ENCODE measurements at places on chromosomes 6 and 20. TPM values are rescaled to one million over a fixed set of nuclear protein-coding genes. Genes with fewer than 3 reads are reported as not detected.

The HAO1 gene
- not detected for total RNA-seq

The OR12D3 gene
- total RNA-seq, result not detected

The RNF217 gene
- total RNA-seq, result 1.2 TPM

DNA sequence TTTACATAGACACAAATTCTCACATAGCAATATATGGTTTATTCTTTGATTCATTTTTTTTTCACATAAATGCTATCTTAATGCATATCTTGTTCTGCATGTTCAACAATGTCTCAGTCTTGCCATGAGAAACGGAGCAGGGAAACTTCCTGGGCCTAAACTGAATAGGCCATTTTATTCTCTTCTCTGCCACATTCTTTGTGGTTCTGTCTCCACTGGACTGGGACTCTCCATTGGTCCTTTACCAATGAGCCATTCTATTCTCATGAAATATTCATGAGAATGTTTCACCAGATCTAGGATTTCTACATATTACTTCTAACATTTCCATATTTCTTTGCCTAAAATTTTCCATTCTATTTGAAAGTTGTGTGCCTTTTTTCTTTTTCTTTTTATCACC, 42.8 kb downstream of the LAMA2 start:
- H3K4me3 ChIP-seq, result no peak overlapping the region
- no peaks in the 10 kb centered on the region for H3K36me3 ChIP-seq
- H3K27ac ChIP-seq, result no peak overlapping the region
- no peak for DNase-seq
- peaks cover 8% of the 10 kb centered on the region for H3K27me3 ChIP-seq

GRCh38 chr6:122722746-122723145, 56.8 kb upstream of the FABP7 start:
- no peak for DNase-seq
- no peak overlapping the region for H3K27ac ChIP-seq
- H3K4me1 ChIP-seq, result no peaks in the 10 kb centered on the region

Measured in activated T-cell treated with anti-CD3 and anti-CD28 coated beads, Interleukin-2, amount 50 U/mL, for 72 hours (primary cell).